Peyer's patch (tissue), 4 donors: ENCODE measurements at places on chromosomes 13 and 19.

GRCh38 chr13:46297361-46297811, 85.7 kb downstream of the LRRC63 start:
- DNase-seq: no peak

GRCh38 chr13:106756446-106756845, 188.5 kb upstream of the ARGLU1 start:
- no peak for DNase-seq

GRCh38 chr19:50870417-50871089, 2.7 kb upstream of the KLK2 start:
- DNase-seq: no peak

DNA sequence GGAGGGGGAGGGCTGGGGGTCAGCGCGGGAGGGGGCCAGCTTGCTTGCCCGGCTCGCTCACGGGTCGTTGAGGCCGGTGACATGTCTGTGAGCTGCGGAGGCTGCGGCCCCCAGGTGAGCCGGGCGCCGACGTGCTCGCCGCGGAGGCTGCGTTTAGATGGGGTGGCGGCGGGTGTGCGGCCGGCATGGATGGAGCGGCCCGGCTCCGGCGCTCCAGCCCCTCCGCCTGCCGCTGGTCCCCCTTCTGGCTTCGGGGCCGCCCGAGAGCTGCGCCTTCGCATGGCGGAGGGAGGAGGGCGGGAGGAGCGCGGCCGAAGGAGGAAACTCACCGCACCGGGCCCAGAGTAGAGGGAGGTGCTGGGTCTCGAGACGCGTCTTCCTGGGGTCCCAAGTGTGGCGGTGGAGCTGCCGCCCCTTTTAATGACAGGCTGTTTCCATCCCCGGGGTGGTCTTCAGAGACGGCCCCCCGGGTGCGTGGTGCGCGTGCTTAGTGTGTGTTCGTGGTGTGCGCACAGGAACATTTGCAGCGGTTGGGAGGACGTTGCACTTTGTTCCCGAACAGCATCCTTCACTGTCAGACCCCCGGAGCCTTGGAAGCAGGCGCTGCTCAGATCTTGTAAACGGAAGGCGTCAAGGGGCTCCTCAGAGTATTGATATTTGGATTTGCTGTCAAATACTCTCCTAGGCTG, at the start of gene AKAP11:
Gene AKAP11, plus strand, starts transcription at position 38 of the 689 bp plus-strand sequence. CDS start 14,197 bp downstream, outside the sequence.
- peak; percentile 70 for DNase-seq
